ENCODE measurements at places on chromosomes 5 and 9.

- DNase-seq, result no peak
Measured at GRCh38 chr5:17364987-17365810, 132.8 kb upstream of the TAF11L2 start.

DNA sequence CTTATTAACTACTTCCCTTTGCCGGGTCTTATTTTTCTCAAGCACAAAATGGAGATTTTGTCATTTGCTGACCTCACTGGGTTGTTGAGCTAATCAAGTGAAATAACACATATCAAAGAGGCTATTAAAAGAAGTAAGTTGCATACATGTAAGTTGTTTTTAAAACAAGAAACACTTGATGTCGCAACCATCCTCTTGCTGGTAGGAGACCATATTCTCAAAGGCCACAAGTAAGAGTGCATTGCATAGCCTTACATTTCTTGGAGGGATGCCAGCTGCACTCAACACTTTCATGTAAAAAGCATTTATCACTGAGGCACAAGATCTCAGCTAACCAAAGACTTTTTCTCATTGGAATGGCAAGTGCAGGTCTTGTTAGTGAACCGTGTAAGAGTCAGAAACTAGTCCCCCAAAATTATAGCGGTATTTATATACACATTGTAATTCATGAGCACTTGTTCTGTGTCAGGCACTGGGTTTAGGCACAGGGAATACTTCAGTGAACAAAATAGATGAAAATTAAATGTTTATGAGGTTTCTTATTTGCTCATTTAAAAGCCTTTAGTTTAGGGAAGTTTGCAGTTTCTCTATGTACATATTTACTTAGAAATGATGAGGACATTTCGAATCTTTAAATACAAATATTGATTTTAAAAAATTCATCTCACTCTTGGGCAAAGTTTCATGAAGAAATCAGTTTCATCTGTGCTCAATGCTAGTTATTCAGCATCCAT, 72.0 kb downstream of the ZFAND5 start:
- no peak for DNase-seq

DNA sequence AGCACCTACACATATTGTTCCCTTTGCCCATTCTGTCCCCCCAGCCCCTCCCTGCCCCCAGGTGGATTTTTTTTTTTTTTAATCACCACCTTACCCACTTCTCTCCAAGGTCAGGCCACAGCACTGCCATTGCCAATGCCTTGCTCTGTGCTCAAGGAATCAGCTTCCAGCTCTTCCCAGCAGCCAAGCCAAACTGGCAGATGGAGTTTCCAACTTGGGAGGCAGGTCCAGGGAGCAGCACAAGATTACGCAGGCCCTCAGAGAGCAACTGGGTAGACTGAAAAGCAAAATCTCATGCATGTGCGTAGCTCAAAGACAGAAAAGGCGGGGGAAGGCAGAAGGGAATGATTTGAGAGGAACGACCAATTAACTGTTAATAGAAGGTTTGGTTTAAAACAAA, 15.1 kb downstream of the GRHPR start:
- DNase-seq, result no peak

GRCh38 chr5:5252106-5252505, 112.0 kb downstream of the ADAMTS16 start:
- DNase-seq, result no peak

- no peak for DNase-seq
Measured at GRCh38 chr5:175798626-175799025, 72.8 kb upstream of the CPLX2 start.

- DNase-seq, result no peak
Measured at GRCh38 chr5:144292029-144292428, 121.4 kb downstream of the KCTD16 start.

DNA sequence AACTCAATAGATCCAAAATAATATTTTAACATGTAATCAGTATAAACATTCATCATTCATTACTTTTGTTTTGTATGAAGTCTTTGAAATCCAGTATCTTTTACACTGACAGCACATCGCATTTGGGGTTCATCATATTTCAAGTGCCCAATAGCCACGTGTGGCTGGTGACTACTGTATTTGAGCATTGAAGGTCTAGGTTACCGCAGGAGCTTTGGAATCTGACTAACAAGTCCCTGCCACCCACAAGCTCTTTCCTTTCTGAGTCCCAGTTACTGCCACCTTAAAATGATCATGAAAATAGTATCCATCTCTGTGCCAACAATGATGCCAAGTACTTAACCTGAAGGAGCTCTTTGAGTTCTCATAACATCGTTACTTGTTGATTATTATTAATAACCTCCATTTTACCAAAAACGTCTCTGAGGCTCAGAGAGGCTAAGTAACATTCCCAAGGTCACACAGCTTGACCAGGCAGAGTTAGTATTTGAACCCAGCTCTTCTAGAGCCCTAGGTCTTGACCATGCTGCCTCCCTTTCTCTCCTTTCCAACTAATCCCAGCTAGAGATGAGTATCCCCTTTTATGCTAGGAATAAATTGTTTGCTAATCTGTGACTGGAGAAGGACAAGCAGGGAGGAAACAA, 24.2 kb downstream of the ARHGEF37 start:
- DNase-seq, result no peak

DNA sequence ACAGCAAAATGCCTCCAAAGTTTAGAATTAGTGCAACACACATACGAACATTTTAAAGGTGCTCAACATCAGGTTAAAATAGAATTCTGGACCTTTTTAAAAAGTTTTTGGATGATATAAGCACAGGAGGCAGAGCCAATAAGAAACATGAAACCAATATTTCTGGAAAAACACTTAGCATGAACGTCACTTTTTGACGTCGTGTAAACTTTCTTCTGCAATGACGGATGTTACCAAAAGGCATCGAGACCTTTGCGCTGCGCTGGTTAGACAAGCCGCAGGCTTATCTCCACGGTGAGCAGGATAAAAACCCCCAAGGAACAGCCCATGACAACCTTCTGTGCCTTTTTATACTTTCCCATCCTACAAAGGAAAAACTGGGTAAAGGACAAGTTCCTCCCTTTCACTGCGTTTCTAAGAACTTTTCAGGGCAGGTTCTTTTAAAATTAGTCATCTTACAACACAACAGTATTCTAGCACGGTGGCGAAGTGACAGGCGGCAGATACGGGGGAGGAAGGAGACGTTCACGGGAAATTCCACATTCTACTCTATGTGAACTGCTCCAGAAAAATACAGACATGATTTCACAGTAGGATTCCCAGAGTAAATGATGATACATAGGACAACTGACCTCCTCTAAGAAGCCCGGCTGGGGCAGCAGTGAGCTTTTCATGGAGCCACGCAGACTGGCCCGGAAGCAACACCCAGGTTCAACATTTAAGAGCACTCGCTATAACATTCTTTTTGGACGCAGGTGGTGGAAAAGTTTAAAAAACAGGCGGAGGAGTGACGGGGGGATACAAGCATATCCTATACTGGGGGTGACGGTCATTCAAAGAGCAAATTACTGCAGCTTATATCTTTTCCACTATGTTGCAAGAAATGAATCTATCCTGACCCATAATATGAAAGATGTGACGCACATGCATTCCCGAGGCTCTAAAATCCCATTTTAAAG, 52.4 kb downstream of the USP20 start:
- no peak for DNase-seq

DNA sequence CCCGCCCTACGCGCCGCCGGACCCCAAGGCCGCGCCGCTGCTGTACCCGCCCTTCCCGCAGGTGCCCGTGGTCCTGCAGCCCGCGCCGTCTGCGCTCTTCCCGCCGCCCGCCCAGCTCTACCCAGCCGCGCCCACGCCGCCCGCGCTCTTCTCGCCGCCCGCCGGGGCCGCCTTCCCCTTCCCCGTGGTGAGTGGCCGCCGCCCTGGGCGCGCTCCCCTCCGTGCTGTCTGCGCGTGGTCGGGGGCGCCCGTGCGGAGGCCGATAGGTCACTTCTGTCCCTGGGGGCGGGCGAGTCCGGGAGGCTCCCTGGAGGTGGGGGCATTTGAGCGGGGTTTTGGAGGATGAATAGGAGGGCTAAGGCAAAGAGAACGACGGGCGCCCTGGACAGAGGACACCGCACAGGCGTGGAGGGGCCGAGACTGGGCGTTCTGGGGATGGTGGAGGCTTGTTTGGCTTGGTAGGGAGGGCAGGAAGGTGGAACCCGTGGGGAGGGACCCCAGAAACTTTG, 9.6 kb downstream of the PRRT1B start:
- no peak for DNase-seq

- DNase-seq, result no peak
Measured at GRCh38 chr9:19108038-19108437, 5.3 kb upstream of the HAUS6 start.

GRCh38 chr5:150659360-150660107, 1.5 kb upstream of the MYOZ3 start:
- DNase-seq, result no peak

- DNase-seq, result no peak
Measured at GRCh38 chr5:135186662-135187522, 152.9 kb upstream of the PITX1 start.

DNA sequence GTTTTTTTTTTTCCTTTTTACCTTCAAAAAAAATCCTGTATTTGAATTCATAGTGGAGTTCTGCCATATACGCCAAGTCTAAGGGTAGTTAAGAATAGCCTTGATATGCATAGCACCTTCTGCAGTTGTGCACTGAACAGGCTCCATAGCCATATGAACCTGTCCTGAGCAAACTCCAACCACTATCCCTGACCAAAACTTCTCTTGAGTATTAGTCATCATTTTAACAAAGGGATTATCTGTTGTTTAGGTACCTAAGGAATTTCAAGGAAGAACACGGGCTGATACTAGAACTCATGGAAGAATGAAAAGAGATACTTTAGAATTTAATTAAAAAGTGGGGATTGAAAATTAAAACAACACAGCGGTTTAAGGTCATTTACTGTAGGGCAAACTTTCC, 1.9 kb upstream of the FBXO38 start:
- DNase-seq, result no peak

- no peak for DNase-seq
Measured at GRCh38 chr5:151238303-151238741, 14.4 kb upstream of the CCDC69 start.

DNA sequence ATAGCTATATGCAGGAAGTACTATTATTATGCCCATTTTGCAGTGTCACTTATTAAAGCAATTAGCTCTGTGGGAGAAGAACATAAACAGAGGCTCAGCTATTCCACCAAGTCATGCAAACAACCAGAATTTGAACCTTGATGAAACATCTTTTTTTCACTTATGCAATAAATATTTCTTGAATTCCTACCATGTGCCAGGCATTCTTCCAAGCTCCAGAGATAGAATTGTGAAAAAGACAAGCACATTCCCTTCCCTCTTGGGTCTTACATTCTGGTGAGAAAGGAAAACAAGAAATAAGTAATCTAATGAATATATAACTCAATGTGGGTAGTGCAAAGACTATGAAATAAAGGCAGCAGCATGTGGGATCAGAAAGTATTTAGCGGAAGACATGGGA, 32.1 kb upstream of the ADRB2 start:
- no peak for DNase-seq

GRCh38 chr5:132389585-132390286, 20.2 kb downstream of the SLC22A5 start:
- DNase-seq, result no peak

- no peak for DNase-seq
Measured at GRCh38 chr5:180135128-180135955, 63.8 kb upstream of the RNF130 start.

GRCh38 chr9:105697871-105698270, 3.5 kb downstream of the TMEM38B start:
- DNase-seq, result no peak

- no peak for DNase-seq
Measured at GRCh38 chr9:90204128-90204831, 438.3 kb downstream of the DIRAS2 start.

DNA sequence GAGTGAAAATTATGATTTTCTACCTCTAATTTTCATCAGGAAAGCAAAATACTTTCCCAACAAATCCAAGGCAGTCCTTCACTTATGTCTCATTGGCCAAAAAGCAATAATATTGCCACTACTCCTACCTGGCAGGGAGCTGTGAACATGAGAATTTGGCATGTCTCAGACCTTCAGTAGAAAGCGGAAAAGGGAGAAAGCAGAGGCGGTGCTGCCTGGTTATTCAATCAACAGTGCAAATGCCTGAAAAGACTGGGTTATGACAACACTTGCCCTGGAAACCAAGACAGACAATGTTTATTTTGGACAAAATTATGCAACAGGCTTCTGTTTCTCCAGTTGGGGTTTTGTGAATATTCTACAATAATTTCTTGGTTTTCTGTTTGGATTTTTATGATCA, 194.4 kb downstream of the TAF11L14 start:
- no peak for DNase-seq

DNA sequence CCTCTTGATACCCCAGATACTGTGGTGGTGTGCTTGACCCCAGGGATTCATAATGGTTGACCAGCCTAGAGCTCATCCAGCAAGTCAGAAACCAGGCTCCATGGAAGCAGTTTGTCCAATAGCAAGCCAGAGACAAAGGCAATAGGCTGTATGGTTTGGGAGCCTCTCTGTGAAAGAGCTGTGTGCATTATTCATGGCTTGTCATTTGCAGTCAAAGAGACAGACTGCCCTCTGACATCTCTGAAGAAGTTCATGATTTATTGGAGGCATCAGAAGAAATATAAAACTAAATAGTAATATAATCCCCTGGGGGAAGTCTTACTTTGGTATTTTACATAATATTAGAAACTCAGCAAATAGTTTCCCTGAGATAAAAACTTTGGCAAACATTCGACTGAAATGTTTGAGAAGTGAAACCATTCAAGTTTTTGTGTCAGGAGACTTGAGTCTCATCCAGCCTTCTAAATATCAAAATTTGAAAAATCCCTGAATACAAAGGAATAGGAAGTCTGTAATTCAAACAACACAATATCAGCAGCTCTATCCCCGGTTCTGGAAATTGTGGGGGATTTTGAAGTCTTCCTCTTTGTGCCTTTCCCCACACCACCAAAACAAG, 250.3 kb downstream of the ZSWIM6 start:
- DNase-seq, result no peak

- DNase-seq, result no peak
Measured at GRCh38 chr9:91500509-91501014, 76.9 kb upstream of the NFIL3 start.

DNA sequence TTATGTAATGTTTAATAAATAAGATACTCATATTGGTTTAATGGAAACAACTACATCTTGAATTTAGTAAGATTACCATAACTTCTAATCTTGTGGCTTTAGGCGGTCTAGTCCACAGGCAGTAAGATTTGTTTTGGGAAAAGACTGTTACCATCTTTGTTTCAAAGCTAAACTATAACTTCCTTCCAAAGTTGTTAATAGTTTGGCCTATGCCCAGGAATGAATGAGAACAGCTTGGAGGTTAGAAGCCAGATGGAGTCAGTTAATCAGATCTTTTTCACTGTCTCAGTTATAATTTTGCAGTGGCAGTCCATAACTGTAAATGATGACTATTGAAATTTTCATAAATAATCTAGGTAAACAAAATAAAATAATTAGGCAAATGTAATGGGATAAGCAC, 241.8 kb upstream of the KLF9 start:
- DNase-seq, result no peak

DNA sequence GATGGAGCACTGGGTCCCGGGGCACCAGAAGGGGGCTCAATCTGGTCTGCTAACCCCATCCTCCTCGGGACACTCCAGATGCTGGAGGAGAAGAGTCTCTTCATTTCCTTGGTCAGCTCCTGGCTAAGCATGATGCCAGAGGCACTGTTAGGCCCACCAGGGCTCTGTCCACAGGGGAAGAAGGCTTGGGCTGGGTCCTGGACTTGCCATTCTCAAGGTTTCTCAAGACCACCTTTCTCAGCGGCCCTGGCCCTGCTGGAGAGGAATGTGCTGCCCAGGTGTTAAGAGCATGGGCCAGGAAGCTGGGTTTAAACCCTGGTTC, 7.9 kb downstream of the SH2D3C start:
- DNase-seq, result no peak

- DNase-seq, result no peak
Measured at GRCh38 chr5:14168144-14168792, 25.1 kb downstream of the TRIO start.

- DNase-seq, result no peak
Measured at GRCh38 chr5:102753889-102754766, 977 bp upstream of the PAM start.

All from activated T-helper 1 cell treated with anti-CD3 and anti-CD28 coated beads, Interleukin-2, amount 50 U/mL, for 16 hours (primary cell).